Gastrocnemius medialis (tissue), 4 donors: ENCODE measurements at places on chromosomes 3 and 15.

GRCh38 chr15:48880070-48880634 lies 2.2 kb downstream of the EID1 start:
- no peak for DNase-seq

GRCh38 chr3:73031573-73032103 lies 29.8 kb upstream of the EBLN2 start:
- no peak for DNase-seq

DNA sequence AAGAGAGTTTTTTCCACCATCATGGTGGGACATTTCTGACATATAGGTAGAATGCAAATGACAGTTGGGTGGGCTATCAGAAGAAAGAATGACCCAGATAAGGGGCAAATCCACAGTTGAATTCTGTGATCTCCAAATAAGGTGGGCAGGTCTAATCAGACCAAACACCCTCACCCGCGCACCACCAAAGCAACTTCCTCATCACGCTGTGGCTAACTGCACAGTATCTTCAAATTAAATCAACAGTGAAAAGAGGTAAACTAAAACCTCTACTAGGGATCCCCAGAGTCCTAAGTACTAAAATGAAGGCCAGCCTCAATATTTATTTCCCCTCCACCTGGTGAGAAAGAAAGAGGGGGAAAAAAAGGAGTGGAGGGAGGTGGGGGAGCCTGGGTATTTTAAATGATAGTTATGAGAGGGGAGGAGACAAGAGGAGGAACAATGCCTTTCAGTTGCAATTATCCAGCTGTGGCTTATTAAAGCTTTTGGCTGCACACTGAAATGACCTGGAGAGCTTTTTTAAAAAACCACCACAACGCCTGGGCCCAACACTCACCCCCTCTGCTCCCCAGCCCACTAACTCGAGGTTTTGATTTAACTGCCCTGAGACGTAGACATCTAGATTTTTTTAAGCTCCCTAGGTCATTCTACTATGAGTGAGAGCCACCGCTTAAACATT lies 61.0 kb downstream of the LRIG1 start:
- DNase-seq, result no peak

DNA sequence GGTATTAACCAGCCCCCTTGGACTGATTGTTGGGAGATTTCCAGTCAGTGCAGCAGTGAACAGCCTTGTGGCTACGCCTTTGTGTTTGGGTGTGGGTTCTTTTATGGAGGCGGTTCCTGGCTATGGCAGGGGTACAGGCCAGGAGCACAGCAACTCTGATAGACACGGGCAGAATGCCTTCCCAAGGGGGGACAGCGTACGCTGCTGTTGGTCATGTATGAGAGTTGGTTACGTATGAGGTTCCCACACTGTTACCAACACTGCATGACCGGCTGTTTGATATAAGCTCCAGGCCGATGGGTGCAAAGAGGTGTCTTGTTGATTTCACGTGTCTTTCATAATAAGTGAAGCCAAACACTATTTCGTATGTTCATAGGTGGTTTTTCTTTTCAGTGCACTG lies 187.8 kb downstream of the NSMCE3 start:
- no peak for DNase-seq

GRCh38 chr15:82566690-82567089 lies 26.4 kb upstream of the RPS17 start:
- no peak for DNase-seq

- no peak for DNase-seq
Measured at GRCh38 chr3:37542772-37543449, 318.8 kb upstream of the CTDSPL start.

- no peak for DNase-seq
Measured at GRCh38 chr15:65896236-65896635, 26.9 kb downstream of the RAB11A start.

GRCh38 chr3:47636225-47636624 lies 57.6 kb upstream of the CSPG5 start:
- DNase-seq, result no peak

DNA sequence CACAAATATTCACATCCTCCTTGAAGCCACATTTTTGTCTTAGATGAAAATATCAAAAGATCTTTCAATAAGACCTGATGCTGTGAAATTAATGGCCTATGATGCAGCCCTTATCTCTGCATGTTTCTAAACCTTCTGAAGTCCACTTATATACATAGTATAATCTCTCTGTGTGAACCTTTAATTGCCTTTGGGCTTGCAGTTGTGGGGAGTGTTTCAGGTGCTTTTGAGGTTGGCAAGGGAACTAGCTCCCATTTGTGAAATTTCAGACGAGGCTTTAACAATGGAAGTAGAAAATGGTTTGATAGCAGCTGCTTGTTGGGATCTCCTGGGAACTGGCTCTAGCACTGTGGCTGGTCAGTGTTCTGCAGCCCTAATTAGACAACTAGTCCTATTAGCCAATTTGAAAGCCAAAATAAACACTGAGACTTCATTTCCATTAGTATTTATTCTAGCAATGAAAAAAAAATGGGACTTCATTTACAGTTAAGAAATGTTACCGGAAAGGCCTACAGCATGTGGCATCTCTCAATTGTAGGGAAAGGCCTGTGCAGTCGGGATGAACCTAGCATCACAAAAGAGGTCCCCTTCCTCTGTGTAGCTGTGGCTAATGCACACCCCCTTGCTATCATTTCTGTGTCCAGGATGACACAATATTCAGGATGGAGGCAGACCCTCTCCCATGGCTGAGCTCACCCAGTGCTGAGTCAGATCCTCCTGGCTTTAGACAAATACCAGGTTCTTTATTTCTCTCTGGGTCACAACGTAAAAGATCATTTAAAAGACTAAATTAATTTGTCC lies 140.7 kb upstream of the TRIM42 start:
- DNase-seq, result no peak

GRCh38 chr3:118772547-118773011 lies 262.1 kb downstream of the IGSF11 start:
- no peak for DNase-seq

DNA sequence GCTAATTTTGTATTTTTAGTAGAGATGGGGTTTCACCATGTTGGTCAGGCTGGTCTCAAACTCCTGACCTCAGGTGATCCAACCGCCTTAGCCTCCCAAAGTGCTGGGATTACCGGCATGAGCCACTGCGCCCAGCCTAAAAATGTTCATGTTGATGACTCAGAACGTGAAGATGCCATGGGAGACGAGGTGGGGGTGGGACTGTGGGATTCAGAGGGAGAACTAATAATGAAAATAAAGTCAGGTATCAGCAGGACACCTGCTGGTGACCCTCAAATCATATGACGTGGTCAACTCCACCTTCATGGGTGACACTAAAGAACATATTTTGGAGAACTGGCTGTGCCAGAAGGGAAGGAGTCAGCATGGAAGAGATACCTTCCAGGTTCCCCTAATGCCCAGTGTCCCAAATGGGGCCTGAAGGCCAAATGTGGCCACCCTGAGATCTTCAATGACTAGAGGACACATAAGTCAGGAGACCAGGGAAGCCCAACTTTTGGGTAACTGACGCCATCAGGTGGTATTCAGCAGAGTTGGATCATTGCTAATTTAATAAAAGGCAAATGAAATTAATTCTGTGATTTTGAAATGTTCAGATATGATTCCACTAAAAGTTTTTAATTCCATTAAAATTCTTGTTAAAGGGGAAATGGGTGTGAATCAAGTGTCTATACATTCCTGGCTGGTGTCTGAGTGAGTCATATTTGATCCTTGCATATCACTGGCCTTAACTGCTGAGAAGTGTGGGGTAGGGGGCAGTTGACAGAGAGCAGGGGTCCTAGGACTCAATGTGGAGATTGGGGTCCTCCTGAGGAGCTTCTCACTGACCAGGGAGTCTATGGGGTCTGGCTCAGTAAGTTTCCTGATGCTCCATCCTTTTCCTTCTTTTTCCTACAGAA lies 88.6 kb upstream of the GSK3B start:
- DNase-seq, result no peak

GRCh38 chr3:128794067-128794768 lies 68.2 kb downstream of the RAB7A start:
- DNase-seq, result no peak

- DNase-seq, result no peak
Measured at GRCh38 chr3:25424614-25425013, 3.4 kb upstream of the RARB start.

- DNase-seq, result no peak
Measured at GRCh38 chr15:64247906-64248541, 85.2 kb upstream of the PPIB start.

DNA sequence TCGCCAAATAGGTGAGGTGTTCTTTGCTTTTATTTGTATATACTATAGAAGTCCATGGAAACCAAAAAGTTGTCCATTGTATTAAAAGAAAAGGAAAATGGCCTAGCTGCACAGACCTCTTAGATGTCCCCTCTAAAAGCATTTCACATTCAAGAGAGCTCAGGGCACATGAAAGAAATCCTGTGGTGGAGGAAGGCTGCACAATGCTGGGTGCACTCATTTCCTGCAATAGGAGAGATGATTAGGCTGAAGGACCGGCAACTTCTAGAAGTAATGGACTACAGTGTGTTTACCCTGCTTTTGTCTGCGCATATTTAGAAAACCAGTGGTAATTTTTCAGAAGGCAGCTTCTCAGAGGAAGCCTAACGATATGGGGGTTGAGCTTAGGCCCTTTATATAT lies 25.4 kb downstream of the PPM1L start:
- DNase-seq, result no peak

GRCh38 chr15:40427188-40427587 lies 13.6 kb upstream of the BAHD1 start:
- DNase-seq, result no peak

GRCh38 chr15:98800437-98801233 lies 152.3 kb downstream of the IGF1R start:
- DNase-seq, result peak; percentile 20
